ENCODE measurements at places on chromosomes 1 and 21.

DNA sequence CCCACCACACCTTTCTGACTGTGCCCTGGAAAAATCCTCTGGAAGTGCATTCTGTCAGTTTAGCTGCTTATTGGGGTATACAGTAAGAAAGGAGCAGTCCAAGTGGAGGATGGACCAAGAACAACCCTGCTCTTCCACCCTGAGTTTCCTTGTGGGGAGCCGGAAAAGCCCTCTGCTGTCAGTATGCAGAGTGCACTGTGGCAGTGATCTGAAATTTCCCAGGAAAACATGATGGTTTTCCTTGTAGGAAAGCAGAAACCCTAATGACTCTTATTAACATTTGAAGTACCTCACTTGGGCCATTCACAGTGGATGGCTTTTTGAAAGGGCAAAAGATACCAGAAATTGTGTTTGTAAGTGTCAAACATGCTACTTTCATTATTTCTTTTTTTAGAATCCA, 20.5 kb downstream of the ELAVL4 start:
- no peak for DNase-seq

- no peak for DNase-seq
These were observed 18.8 kb upstream of the CITED4 start for GRCh38 chr1:40880813-40881549.

DNA sequence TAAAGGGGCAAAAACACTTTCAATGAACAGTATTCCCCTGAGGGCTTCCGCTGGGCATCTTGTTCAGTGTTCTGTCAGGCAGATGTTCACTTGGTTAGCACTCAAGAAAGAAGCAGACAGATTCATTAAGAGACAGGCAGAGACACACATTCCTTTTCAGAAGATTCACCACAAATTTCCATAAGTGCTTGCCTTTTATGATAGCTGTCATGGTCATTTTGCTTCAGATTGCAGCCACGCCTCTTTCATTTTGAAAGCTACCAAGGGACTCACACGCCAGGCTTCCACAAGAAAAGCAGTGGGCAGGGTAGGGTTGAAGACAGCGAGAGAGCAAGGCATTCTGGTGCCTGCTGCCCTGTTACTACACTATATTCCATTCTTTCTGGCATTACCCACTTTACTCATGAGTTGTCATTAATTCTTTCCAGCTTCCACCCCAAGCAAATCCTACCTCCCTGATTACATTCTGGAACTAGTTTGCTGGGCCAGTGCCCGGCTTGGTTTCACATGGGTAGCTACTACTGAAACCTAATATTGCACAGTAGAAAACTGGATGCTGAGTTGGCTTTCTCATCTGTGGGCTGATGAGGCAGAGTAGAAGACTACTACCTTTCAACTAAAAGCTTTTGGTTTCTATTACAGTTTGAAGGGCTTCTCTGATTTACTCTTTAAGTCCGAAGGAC, 91.2 kb upstream of the COL24A1 start:
- no peak for DNase-seq

DNA sequence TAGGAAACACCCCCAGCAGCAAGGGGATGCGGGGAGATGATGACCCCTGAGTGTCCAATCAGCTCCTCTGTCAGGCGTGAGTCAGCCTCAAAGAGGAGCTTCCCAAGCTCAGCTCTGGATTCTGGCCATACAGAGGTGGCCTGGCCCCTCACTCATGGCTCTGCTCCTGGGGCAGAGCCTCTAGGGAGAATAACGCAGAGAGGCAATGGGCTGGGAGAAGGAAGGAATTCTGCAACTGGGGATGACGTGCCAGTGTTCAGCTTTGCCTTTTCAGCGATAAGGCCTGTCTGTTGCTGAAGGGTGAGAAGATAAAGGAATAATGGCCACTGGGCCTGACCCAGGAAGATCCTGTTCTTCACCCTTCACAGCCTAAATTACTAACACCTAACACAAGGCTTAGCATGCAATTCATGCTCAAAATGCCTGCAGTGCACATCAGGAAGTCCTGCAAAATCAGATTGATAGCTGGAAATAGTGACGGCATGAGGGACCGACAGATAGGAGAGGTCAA, 92.2 kb downstream of the TBX19 start:
- no peak for DNase-seq

- DNase-seq: peak; percentile 38
These were observed 95.0 kb downstream of the VWA5B1 start for GRCh38 chr1:20385630-20386029.

DNA sequence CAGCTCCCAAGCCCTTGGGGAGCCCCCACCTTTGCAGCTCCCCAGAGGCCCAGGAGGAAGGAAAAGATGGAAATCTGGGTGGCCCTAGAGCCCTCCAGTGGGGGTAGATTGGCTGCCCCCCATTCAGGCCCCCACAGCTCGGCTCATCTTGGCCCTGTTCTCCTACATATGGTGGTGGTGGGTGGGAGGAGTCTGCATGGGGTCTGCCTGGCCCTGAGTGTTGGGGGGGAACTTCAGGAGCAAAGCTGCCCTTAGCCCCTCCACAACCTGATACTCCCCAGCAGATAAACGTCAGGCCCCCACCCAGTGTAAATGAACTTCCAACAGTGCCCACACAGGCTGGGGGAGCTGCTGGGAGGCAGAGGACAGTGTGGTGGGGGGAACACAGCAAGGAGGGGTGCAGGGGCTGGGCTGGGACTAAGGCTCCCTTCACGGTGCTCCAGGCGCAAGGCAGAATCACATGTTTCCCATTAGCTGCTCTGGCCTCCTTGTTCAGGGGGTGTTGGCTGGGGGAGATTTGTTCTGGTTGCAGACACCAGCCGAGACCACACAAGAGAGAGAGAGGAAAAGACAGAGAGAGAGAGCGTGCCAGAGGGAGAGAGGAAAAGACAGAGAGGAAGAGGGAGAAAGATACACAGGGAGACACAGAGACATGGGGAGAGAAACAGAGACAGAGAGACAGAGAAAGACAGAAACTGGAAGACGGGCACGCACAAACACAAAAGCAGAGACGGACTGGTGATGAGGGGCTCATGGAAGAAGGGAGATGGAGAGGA, 42.6 kb downstream of the AHDC1 start:
- DNase-seq: no peak

DNA sequence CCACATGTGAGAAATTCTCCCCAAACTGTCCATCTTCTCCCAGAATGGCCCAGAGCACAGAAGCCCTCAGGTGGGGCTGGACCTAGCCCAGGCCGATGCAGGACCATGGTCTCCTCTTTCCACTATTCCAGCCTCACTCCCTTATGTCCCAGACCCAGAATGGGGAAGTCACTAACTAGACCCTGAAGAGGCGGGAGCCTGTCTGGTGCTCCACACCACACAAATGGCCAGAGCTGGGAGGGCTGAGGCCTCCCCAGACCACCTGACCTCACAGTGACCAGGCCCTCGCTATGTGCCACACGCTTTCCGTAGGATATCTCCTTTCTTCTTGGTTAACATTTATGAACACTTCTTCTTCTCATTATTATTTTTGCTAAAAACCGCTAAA, 54.9 kb upstream of the EDN2 start:
- DNase-seq: no peak

DNA sequence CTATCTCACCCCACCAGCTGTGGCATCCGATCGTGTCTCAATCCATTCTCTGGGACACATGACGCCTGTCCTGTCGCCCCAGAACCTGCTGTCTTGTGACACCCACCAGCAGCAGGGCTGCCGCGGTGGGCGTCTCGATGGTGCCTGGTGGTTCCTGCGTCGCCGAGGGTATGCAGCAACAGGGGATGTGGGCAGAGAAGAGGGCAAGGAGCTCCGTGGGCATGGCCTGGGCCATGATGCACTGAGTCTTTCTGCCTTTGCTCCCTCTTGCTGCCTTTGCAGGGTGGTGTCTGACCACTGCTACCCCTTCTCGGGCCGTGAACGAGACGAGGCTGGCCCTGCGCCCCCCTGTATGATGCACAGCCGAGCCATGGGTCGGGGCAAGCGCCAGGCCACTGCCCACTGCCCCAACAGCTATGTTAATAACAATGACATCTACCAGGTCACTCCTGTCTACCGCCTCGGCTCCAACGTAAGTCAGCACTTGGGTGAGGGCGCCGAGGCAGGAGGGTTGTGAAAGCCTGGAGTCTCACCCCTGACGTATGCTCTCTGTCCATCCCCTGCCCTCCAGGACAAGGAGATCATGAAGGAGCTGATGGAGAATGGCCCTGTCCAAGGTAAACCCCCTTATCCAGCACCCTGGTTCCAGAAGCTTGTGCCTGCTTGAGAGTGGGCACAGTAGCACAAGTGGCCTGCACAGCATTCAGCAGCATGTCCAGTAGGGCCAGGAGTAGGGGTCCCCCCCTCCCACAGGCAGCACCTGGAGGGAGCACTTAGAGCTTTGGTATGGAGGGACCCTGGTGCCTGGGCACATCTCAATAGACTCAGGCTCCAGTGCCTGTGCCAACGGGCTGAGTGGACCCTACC, 8.8 kb downstream of the TINAGL1 start:
- DNase-seq: no peak

- DNase-seq: no peak
These were observed 1.4 kb downstream of the PRCC start for GRCh38 chr1:156768610-156769295.

- peak; percentile 32 for DNase-seq
These were observed at the start of gene ERVH48-1 for GRCh38 chr21:42925114-42925926. ERVH48-1 (minus strand) TSS chr21:42925630; CDS start chr21:42919006, 6,624 bp downstream.

DNA sequence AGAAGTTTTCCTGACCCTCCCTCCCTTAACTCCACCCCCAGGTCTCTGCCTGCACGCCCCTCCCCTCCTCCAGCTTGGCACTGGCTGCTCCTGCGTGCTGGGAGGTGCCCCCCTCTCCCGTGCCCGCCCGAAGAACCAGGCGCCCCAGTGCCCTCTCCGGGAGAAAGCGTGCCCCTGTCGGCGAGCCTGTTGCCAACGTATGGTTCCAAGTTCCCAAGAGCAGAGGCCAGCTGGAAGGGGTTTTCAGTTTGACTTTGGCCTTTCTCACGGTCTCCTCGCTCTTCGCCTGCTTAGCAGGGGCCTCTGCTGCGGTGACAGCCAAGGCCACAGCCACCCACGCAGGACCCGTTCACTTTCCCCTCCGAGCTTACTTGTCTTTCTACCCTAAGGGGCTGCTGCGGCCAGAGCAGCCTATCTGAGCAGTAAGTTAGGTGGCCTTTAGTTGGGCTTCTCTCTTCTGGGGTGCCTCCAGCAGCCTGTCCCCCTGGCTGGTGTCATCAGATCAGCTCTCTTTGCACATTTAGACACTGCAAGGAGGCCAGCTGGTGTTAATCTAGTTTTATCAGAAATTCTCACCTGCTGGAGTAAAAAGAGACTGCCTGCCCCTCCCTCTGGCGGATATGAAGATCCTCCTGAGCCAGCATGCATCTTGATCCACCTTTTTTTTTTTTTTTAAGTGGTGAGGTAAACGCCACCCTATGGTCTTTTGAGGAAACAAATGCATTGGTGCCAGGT, 1.5 kb downstream of the STUM start:
- DNase-seq: peak; percentile 34

- no peak for DNase-seq
These were observed 182.2 kb upstream of the RAB4A start for GRCh38 chr1:229088711-229089110.

DNA sequence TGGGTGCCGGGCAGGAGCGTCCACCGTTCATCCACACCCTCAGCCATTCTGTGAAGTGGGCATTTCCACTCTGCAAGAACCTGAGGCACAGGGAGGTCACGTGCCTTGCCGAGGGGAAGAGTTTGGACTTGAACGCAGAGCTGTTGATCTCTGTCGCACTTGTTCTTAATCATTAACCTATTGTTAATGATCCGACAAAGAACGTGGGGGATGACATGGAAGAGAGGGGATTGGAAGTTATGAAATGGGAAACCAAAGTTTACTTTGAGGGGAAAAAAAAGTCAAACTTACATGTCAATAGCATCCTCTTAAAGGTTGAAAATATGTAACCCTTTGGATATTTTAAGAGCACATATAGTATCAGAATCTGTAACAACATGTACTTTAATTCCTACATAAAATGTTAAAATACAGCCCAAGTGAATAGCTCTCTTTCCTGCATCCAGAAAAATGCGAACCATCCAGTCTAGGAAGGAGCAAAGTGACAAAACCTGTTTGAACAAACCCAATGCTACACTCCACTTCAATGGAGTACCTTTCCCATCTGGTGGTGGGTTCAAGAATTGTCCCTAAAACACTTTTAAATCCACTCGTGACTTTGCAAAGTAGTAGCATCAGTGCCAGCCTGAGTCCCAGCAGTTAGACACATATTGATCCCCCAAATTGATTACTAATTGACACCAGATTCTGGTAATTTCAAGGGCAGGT, 75.5 kb downstream of the SETD4 start:
- no peak for DNase-seq

- no peak for DNase-seq
These were observed 1030.1 kb downstream of the ADGRL2 start for GRCh38 chr1:82830690-82831380.

DNA sequence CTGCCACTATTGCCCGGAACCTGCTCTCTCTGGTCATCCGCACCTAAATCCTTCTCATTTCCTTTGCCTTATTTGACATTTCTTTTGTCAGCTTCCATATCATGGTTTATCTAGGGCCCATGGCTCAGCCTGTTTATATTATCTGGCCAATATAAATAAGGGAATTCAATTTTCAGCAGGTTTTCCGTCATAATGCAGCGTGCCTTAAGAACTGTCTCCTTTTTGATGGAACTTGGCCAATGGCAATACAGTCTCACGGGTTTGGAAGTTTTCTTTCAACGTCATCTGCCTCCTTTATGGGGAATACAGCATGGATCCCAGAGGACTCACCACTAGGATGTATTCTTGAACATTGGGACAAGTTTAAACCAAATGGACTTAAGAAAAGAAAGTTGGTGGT, 77.8 kb upstream of the KIAA0040 start:
- no peak for DNase-seq

Data from WTC11 (cell line).